Activated CD4-positive, alpha-beta T cell treated with anti-CD3 and anti-CD28 coated beads for 4 hours (primary cell): ENCODE measurements at places on chromosomes 3 and 15.

DNA sequence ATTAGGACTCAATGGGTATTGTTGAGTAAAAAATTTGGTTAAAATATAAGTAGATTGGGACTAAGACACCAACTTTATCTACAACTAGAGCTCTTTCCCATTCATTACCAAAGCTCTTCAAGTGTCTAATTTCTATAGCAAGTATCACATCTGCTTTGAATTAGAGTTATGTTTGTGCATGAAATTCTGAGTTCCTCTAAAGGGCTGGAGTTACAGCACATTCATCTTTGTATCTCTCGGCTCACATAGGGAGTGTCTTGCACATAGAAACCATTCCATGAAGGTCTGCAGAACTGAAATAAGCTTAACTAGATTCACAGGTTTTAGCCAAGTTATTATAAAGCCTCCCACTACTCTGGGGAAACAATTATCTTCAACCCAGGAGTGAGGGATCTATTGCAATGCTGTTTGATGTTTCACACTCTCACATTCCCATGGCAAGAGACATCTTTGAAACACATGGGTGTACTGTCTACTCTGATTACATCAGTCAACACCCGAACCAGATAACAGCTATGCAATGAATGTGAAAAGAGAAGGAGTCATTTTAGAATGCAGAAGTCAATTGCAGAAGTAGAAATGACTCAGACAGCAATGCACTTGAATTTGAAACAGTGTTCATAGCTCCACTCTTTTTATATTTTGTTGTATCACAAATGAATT, 93.1 kb upstream of the KBTBD8 start:
- DNase-seq = no peak

DNA sequence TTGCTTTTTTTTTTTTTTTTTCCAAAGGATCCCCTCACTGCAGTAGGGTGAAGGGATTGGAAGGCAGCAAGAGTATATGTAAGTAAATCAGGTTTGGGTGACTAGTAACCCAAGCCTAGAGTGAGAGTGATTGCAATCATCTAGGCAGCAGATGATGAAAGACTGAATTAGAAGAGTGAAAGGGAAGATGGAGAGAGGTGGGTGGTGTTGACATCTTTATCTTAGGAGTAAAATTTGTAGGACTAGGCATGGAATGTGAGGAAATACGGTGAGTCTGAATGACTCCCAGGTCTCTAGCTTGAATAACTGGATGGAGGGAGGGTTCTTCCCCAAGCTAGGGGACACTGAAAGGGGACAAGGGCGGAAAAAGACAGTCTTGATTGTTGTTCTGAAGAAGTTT, 63.4 kb downstream of the TPRG1 start:
- DNase-seq = no peak

GRCh38 chr15:87669846-87670245, 586.7 kb downstream of the NTRK3 start:
- DNase-seq = no peak

DNA sequence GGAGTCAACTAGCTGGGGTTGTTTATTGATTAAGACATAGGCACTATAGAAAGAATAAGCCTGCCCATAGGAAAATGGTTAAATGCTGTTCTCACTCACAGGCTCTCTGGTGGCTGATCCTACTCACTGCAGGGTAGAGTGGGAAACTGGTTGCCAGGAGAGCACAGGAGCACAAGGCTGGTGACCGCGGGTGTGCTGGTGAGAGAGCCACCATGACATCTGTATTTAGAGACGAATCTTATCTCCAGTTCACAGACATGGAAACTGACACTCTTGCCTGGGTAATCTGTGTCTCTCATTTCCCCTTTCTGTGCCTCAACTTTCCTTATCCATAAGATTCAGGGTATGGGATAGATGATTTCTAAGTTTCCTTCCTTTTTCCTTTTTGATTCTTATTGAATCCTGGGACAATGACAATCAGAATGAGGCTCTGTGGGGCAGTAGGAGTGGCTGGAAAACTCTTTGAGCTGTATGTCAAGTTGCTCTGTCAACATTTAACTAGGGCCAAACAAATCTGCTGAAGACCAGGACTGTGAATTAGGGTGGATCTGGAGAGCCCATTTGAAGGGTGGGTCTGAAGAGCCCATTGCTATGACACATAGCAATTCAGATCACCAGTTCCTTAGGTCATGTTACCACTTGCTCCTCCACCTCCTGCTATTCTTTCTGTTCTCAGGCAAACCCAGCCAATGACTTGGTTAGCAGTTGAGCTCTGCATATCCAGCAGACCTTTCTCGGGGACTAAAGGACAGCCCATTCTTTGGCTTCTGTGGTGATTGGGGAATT, 286.1 kb upstream of the TBL1XR1 start:
- no peak for DNase-seq

DNA sequence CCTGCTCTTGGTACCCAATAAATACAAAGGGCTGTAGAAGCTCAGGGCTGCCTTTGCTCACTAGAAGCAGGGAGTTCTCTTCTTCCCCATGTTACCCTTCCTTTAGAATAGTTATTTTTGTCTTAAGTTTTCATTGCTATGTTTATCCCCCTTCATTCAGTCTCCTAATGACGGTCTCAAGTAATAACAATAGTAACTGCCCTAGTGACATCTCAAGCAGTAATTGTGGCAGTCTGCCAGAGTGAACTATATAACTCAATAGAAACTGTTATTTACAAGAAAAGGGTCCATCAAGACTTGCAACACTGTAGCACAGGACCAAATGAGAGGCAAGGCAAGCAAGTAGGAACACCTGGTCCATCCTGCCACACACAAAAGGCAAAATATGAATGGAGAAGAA, 32.5 kb upstream of the SIN3A start:
- DNase-seq = no peak

- no peak for DNase-seq
Observed at GRCh38 chr3:151584566-151584965, 123.7 kb upstream of the IGSF10 start.

- DNase-seq = no peak
Observed at GRCh38 chr15:51180011-51180410, 85.3 kb upstream of the TNFAIP8L3 start.

GRCh38 chr3:153640689-153641665, 479.0 kb downstream of the RAP2B start:
- DNase-seq = no peak

DNA sequence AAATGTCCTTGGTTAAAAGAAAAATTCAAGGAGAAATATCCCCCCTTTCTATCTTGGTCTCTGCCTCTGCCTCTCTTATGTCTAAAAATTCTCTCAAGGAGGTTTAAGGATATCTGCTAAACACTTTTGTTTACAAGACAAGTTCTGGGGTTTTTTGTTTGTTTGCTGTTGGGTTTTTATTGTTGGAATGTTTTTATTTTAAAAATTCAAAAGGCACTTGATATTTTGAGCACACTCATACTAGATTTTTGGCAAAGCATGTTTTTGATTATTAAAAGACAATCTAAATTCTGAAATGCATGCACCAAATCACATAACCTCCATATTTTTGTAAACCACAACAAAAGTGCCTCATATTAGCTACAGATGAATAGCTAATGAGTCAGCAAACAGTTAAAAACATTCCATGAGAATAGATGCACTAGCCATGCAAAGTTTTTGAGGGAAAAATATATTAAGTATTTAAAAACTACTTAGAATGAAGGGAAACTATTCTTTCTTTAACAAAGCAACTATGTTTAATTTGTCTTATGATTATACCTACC, 84.6 kb downstream of the ZBTB20 start:
- DNase-seq = no peak

DNA sequence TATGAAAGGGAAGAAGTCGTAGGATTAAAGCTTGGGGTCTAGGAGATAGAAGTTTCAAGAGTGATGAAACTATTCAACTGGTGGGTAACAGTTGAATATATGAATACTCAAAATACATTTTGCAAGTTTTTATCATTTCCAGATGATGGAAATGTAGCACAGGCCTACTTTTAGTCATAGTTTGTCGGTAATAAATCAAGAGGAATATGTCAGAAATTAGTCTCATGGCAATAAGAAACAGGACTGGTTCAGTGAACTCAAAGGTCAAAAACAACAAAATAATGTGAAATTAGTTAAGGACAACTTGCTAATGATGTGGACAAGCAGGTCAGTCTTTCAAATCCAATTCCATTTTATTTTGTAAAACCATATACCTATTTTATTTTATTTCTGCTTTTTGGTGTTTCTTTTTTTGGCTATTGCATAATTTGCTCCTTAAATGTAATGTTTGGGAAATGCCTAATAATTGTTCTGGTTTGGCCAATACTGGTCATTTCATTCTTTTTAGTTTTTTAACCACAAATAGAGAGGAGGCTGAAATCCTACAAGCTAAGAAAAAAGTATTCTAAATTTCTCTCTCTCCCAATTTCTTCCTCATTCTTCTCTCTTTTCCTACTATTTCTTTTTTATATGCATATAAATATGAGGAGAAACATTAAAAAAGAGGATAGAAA, 195.2 kb upstream of the ARHGEF26 start:
- DNase-seq = no peak

GRCh38 chr15:86231864-86232721, 152.4 kb downstream of the AGBL1 start:
- DNase-seq = peak; percentile 23

- DNase-seq = no peak
Observed at GRCh38 chr3:37504583-37505357, 330.4 kb upstream of the LRRFIP2 start.

GRCh38 chr15:66569461-66570137, 3.8 kb upstream of the LCTL start:
- DNase-seq = no peak

DNA sequence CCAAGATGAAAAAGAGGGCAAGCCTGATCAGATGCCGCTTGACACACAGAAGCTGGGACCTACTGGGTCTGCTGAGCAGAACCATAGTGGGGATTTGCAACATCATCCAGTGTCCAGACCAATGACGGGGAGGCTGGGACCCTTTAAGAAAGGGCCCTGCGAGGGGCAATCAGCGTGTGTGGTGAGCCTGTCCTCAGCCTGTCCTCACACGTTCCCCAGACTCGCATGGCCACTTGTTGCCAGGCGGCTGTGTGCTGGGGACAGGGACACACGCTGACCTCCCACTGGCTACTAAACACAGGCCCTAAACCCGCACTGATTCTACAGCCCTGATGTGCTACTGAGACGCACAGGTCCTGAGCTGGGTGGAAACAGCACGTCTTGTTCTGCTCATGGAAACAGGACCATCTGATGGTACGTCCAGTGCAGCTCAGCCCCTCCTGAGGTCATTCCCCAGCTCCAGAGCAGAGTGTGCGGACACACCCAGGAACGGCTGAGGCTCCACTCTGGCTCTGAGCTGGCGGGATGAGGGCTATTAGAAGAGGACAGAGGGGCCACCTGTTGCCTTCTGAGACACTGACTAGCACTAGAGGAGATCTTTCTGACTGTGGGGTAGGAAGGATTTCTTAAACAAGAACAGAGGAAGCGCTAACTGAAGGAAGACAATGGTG, 24.4 kb downstream of the PCSK6 start:
- DNase-seq = no peak

DNA sequence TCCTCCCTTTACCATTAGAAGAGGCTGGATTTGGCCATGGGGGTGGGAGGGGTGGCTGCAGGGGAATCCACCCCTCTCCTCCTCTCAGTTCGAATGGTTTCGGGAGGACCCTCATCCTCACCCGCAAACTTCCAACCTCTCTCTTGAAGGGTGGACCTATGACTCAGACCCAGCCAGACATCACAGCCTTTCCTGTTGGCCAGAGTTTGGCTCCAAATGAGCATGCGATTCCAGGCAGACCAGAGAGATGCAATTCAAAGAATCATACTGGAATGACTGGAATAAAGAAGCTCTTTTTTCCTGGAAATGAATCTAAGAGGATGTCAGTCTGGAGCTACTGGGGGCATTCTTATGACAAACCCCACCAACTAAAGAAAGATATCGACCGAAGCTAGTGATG, 516.7 kb upstream of the MDFIC2 start:
- no peak for DNase-seq

DNA sequence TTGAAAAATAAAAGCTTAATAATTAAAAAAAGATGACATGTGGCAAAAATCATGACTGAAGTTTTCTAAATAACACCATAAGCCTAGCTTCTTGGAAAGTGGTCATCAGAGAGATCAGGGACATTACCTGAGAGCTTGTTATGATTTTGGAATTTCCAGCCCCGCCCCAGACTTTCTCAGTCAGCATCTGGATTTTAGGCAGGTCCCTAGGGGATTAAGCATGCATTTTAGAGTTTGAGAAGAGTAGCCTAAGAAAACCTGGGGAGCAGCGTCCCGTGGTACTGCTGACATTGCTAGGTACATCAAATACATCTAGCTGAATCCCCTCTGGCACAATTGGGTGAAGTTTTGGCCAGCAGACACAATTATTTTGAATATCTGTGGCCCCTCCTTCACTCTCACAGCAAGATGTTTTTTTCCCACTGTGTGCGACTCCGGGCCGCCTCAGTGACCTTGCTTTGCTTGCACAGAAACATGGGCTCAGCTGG, 58.7 kb upstream of the MEF2A start:
- DNase-seq = no peak
